ENCODE measurements at places on chromosomes 7 and 10. TPM values are rescaled to one million over a fixed set of nuclear protein-coding genes. Genes with fewer than 3 reads are reported as not detected.

The ASB15 gene
- total RNA-seq, result not detected

The PRSS37 gene
- not detected for total RNA-seq

The TMEM130 gene
- 0.12 TPM for total RNA-seq

The NAPEPLD gene
- 61.4 TPM for total RNA-seq

The GIMAP6 gene
- 7.1 TPM for total RNA-seq
